Fibroblast of gingiva (primary cell): ENCODE measurements at places on chromosomes 12 and 14.

DNA sequence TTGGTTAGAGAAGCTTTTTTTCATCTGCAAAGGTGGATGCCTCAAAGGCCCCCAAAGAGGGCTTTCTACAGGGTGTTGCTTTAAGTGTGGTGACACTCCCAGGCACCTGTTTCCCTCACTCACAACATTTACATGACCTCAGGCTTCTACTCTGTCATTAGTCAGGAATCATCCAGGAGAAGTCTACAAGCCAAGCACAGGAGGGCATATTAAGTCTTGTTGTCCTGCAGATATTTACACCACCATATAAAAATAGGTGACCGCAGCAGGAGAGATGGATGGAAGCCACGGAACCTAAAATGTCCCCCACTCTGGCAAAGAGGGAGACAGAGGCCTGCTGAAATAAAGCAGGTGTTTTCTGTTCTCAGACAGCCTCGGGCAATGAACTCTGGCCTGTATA is 7.5 kb upstream of the DPF3 start:
- no peak for DNase-seq

DNA sequence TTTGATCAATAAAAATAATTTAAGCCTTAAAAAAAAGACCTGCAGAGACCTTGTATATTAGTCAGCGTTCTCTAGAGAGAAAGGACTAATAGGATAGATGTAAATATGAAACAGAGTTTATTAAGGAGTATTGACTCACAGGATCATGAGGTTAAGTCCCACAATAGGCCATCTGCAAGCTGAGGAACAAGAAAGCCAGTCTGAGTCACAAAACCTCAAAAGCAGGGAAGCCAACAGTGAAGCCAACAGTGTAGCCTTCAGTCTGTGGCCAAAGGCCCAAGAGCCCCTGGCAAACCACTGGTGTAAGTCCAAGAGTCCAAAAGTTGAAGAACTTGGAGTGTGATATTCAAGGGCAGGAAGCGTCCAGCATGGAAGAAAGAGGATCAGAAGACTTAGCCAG is 66.3 kb downstream of the TBX5 start:
- DNase-seq = no peak

- no peak for DNase-seq
Observed at GRCh38 chr14:99318959-99319295, 46.9 kb upstream of the BCL11B start.

DNA sequence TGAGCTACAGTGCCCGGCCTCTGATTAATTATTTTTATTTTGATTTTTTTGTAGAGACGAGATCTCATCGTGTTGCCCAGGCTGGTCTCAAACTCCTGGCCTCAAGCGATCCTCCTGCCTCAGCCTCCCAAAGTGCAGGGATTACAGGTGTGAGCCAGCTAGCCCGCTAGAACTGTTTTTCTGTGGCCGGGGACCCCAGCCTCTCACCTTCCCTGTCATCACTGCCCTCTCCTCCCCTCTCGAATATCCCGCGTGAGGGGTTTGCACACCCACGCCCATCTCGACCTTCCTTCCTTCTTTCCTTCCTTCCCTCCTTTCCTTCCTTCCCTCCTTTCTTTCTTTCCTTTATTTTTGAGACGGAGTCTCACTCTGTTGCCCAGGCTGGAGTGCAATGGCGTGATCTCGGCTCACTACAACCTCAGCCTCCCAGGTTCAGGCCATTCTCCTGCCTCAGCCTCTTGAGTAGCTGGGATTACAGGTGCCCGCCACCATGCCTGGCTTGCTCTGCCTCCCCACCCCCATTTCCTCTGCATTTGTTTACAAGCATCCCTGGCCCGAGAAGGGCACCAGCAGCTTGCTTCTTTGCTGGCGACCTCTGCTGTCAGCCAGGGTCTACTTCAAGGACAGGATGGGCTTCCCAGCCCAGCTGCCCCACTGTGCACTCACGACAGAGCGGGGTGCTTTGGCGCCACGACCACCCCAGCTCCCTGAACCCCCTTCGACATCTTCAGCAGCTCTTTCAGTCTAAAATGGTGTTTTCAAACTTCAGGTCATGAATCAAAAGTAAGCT is 4.3 kb upstream of the TRAF3 start:
- DNase-seq = no peak

GRCh38 chr12:6424866-6425265 is 19.9 kb upstream of the CD27 start:
- no peak for DNase-seq
